ENCODE measurements at places on chromosomes 3 and 15.

- no peak for DNase-seq
Measured at GRCh38 chr3:175593331-175593730, 734.2 kb downstream of the NAALADL2 start.

DNA sequence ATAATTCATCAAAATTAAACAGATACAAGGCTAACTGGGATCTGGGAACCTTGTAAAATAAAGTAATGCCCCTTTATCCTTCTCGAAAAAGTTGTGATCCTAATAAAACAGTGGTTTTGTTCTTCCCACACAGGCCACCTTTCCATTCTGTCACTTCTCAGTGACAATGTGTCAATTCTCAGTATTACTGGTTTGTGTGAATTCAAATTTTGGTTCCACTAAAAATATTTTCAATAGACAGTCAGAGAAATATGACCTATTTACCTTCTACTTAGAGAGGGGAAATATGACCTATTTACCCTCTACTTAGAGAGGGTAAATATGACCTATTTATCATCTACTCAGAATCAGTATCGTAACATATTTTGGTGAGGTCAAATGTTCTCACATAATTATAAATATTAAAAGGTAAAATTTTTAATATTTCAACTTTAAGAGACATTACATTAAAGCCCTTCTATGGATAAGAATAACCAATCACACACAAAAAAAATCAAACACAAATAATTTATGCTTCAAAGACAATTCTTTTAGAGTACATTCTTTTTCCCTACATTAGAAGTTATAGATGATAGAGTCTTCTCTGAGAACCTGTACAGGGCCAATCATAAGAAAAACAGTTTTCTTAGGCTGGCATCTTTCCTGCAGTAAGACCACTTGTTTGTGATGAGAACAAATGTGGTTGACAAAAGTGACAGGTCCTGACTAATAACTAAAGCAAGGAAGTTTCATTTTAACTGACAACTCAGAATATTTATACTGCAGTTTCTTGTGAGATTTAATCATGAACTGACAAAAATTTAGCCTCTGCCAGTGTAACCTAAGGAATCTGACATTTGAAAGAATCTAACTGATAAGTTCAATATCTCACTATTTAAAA lies 323.3 kb downstream of the DIPK2A start:
- no peak for DNase-seq

- no peak for DNase-seq
Measured at GRCh38 chr3:168053115-168053514, 42.6 kb downstream of the GOLIM4 start.

GRCh38 chr3:129402616-129403015 lies 25.8 kb downstream of the EFCAB12 start:
- DNase-seq, result no peak

GRCh38 chr15:81942655-81943195 lies 103.1 kb downstream of the MEX3B start:
- DNase-seq, result no peak

GRCh38 chr3:9102240-9102981 lies 139.1 kb upstream of the RAD18 start:
- DNase-seq, result no peak

DNA sequence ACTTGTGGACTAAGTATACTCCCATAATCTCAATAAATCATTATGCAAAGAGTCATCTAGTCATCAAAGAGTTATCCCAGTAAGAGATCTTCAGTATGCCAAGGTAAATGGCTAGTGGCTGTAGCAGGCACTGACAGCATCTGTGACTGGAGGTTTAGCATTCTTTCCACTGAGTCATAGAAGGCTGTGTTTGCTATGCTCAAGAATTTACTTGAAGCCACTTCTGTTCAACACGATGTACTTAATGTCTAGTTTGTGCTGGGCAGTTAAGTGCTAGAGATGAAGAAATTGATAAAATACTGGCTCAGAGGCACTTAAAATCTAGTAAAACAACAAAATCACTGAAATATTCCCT lies 13.0 kb downstream of the ZBED2 start:
- DNase-seq, result no peak

DNA sequence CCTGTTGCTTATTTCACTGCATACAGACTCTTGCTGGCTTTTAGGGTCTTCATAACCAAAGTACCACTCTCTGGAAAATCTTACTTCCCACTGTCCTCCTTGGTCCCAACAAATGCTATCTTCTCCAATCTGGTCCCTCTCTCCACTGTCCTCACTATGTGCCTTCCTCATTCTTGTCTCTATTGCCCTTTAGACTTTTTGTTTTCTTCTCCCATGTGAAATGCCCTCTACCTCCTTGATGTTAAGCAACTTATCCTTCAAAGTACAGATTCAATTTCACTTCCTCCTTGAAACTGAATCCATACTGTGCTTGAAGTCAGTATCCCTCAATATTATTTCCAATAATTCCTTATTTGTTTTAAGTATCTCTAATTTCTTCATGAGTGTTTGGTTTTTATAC lies 60.8 kb downstream of the CGGBP1 start:
- DNase-seq, result no peak

GRCh38 chr3:69357196-69357595 lies 28.7 kb downstream of the FRMD4B start:
- DNase-seq, result no peak

DNA sequence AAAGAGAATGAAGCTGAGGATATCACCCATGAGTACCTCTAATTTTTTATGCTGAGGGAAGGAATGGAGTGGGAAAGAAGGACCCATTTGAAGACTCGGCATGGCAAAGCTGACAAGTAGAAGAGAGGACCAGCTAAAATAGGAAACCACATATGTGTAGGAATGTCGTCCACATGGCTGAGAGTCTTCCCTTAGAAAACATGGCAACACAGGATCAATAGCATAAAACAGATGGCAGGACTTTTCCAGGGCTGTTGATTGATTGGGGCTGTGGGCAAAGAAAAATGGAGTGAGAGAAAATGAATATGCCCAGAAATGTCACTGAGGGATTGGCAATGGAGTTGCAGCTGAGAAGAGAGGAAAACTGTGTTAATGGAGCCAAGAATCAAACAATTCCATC lies 76.2 kb upstream of the PRICKLE2 start:
- DNase-seq, result no peak

DNA sequence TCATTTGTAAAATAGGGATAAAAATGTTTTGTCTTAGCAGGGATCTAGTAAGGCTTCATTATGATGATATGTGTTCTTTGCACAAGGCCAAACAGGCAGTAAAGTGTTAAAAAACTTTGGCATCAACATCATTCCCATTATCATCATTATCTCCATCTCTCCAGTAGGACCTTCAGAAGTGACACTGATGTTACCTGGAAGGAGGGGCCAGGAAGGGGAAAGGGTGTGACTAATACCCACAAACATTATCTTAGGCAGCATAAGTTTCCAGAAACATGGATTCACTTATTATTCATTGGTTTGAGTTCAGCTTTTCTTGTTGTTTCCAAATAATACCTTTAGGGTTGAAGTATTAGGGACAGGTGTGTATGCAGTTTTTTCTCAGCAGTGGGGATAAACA lies 399.6 kb downstream of the PTPRG start:
- no peak for DNase-seq

GRCh38 chr3:29311795-29312194 lies 30.9 kb downstream of the RBMS3 start:
- DNase-seq, result no peak

DNA sequence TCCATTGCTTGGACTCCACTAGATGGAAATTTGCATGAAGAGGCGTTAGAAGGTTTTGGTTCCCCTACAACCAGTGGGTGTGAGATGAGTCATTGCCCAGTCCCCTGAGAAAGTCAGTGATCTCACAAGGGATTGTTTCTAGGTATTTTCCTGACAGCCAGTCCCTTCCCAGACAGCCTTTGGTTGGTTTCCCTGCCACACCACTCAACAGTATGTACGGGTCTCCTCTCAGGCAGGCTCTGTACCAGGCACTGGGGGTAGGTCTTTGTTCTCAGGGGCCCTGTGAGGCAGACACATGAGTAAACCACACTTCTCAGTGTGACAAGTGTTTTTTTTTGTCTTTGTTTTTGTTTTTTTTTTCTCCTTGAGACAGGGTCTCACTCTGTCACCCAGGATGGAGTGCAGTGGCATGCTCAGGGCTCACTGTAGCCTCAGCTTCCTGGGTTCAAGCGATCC lies 4.0 kb downstream of the LAMP3 start:
- DNase-seq, result peak; percentile 13

GRCh38 chr15:31439328-31439727 lies 112.7 kb downstream of the KLF13 start:
- peak; percentile 27 for DNase-seq

DNA sequence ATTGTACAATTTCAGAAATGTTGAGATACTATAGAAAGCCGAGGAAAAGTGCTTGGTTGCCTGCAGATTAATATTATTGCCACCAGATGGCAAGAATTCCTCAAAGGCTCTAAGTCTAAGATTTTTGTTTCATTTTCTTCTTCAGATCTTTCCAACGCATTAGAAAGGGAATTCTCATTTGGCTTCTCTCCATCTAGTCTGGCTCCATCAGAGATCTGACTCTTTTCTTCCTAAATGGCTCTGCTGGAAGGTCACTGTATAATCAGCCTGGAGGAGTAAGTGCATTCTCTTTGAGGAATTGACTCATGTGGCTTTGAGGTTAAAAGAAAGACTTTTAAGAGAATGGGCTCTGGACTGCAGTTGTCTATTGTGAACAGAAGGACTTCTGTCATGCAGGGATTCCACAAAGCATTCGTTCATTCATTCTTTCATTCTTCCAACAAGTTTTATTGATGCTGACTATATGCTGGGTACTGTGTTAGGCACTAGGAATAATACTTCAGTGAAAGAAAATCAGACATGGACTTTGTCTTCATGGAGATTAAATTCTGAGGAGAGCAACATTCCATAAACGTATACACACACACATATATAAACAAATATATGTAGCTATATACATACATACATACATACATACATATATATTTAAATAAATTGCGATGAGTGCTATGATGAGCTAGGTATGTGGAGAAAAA lies 55.3 kb downstream of the SLC28A2 start:
- DNase-seq, result peak; percentile 7

DNA sequence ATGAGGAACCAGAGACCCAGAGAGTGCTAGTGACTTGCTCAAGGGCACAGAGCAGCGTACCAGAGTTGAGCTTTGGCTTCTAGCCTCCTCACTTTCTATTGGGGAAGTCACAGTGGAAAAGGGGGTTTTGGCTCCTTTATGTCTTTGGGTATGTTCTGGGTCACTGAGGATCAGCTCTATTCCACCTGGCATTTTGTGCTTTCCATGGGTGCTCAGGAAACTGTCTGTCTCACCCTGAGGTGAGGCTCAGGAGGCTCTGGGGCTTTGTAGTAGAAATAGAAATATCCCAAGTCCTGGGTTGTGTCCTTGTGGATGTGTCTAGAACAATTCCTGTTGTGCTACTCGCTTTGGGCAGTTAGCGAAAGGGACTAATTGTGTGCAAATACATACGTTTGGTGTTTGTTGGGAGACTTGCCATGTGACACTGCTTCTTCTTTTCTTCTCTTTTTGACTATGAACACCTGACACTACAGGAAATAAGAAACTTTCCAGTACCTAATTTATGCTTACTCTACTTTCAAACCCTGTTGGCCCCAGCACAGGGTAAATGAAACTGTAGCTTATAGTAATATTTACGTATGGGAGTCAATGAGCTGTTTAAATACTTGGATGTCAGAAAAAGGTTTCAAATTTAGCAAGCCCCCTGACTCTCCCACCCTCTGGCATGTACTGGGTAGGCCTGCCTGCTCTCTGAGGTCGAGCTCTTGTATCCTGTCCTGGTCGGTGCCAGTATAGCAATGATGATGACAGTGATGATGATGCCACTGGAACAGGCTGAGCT lies 35.6 kb downstream of the SMAD3 start:
- DNase-seq, result no peak

- DNase-seq, result no peak
Measured at GRCh38 chr15:86608461-86609205, 529.0 kb downstream of the AGBL1 start.

DNA sequence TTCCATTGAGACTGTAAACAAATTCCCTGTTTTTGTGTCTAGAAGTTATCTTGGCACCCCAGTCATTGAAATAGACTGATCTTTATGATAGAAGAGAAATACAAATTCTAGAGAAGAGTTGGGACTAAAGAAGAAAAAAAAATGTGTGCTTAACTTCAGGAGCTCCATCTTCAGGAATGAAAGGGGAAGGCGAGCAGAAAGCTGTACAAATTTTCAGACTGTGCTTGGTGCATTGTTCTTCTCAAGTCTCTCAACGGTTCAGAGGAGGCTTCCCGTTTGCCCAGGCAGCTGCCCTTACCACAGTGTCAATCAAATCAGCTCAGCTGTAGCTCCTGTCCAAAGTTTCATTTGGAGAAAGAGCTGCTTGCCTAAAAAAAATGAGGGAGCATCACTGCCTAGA lies 41.7 kb downstream of the OXSM start:
- no peak for DNase-seq

DNA sequence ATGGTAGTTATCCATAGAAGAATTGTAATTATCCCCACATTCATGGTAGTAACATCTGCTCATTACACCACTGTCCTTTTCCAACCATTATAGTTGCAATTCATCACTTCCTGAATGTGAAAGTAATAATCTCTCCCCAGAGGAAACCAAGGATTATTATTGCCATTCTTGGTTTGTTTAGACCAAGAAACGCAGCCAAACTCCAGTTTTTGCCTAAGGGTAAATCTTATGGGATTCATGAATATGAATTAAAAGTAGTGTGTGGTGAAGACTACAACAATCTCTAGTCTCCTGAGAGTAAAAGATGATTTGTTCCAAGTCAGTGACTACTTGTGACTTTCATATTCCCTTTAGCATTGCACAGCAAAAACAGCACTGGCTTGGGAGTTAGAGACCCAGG lies 45.7 kb upstream of the ABI3BP start:
- DNase-seq, result no peak

DNA sequence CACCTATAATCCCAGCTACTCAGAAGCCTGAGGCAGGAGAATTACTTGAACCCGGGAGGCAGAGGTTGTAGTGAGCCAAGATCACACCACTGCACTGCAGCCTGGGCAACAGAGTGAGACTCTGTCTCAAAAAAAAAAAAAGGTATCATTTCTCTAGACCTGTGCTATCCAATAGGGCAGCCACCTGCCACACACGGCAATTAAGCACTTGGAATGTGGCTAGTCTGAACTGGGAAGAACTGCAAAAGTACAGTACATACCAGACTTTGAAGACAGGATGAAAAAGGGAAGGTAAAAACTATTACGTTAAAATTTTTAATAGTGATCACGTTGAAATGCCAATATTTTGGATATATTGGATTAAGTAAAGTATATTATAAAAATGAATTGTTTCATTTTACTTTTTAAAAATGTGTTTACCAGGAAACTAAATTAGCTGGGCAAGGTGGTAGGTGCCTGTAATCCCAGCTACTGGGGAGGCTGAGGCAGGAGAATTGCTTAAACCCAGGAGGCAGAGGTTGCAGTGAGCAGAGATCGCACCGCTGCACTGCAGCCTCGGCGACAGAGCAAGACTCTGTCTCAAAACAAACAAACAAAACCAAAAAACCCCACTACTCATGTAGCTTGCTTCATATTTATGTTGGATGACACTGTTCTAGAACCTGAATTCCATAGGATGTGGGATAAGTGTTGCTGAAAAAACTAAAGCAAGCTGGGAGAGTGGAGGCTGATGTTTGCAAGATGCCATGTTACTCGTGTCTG lies 2.3 kb downstream of the CYP8B1 start:
- no peak for DNase-seq

GRCh38 chr3:6965881-6966280 lies 105.0 kb downstream of the GRM7 start:
- no peak for DNase-seq
